ENCODE measurements at places on chromosomes 3 and 15. TPM values are rescaled to one million over a fixed set of nuclear protein-coding genes. Genes with fewer than 3 reads are reported as not detected.

Gene GABRR3
- not detected for polyA plus RNA-seq

Gene XCR1
- polyA plus RNA-seq = not detected

Gene TMEM212
- not detected for polyA plus RNA-seq

Gene ERC2
- polyA plus RNA-seq = 18.1 TPM

Gene MNS1
- 1.4 TPM for polyA plus RNA-seq

Gene PLXNA1
- polyA plus RNA-seq = 19.5 TPM

Gene ST8SIA2
- polyA plus RNA-seq = 4.5 TPM

Gene IGF1R
- 9.5 TPM for polyA plus RNA-seq

Gene GPR171
- not detected for polyA plus RNA-seq

Gene CLDN11
- polyA plus RNA-seq = 0.16 TPM

Gene ADPGK
- 37.3 TPM for polyA plus RNA-seq

Gene GPR149
- polyA plus RNA-seq = not detected

Gene CELF6
- 0.76 TPM for polyA plus RNA-seq

Gene SLC35G2
- polyA plus RNA-seq = 3.4 TPM

Gene IGSF11
- 0.46 TPM for polyA plus RNA-seq

Gene SCG5
- 20.2 TPM for polyA plus RNA-seq

Gene ARNT2
- 3.8 TPM for polyA plus RNA-seq

Gene EXD1
- not detected for polyA plus RNA-seq

Gene KY
- polyA plus RNA-seq = 1.1 TPM

Gene TERC
- polyA plus RNA-seq = 0.61 TPM

Gene PLSCR4
- 0.40 TPM for polyA plus RNA-seq

Gene ACSBG1
- 0.13 TPM for polyA plus RNA-seq

Gene LDHAL6B
- not detected for polyA plus RNA-seq

Gene EEF1AKMT4
- 5.1 TPM for polyA plus RNA-seq

Gene CCNB2
- polyA plus RNA-seq = 10.5 TPM

Gene CMTM7
- 42.4 TPM for polyA plus RNA-seq

Gene SLC12A1
- polyA plus RNA-seq = not detected

Gene XRN1
- 8.0 TPM for polyA plus RNA-seq

Gene ZNF197
- 13.0 TPM for polyA plus RNA-seq

Gene FBXW12
- polyA plus RNA-seq = not detected

Gene PLSCR2
- not detected for polyA plus RNA-seq

Gene NRG4
- 0.15 TPM for polyA plus RNA-seq

Gene LRRC49
- polyA plus RNA-seq = 12.5 TPM

Gene JAGN1
- 50.6 TPM for polyA plus RNA-seq

Gene CYP1A2
- not detected for polyA plus RNA-seq

Gene SOX14
- not detected for polyA plus RNA-seq

Gene LMCD1
- polyA plus RNA-seq = 18.6 TPM

Gene CD86
- polyA plus RNA-seq = 0.20 TPM
